ENCODE measurements at places on chromosomes 5 and 9.

- DNase-seq, result no peak
Observed at GRCh38 chr5:80761176-80761575, 106.4 kb upstream of the DHFR start.

DNA sequence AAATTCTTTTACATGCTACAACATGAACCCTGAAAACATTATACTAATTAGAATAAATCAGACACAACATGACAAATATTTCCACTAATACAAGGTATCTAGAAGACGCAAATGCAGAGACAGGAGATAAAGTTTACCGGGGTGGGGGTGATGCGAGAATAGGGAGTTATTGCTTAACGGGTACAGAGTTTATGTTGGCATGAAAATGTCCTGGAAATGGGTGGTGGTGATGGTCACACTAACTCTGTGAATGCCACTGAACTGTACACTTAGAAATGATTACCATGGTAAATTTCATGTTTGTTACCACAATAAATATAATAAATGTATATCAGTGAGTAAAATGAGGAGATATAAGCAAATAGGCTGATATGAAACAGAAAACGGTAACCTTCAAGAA is 132.7 kb downstream of the DCP2 start:
- DNase-seq, result no peak

DNA sequence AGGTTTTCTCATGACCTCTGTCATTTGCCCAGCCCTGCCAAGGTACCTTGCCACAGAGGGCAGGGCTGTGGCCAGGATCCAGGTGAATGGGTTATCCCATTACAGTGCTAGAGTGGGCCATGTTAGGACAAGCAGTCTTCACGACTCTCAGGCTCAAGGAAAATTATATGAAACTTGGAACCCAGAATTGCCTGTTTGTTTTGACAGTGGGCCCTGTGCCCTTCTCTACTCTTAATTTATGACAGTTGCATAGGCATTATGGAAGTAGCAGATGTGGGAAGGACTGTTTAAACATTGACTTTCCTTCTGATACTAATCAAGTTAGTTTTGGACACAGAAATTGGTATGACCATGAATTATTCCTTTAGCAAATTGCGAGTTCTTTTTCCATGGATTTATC is 41.7 kb downstream of the ITGA2 start:
- DNase-seq, result no peak

GRCh38 chr9:9286001-9286400 is 1326.8 kb downstream of the PTPRD start:
- no peak for DNase-seq

DNA sequence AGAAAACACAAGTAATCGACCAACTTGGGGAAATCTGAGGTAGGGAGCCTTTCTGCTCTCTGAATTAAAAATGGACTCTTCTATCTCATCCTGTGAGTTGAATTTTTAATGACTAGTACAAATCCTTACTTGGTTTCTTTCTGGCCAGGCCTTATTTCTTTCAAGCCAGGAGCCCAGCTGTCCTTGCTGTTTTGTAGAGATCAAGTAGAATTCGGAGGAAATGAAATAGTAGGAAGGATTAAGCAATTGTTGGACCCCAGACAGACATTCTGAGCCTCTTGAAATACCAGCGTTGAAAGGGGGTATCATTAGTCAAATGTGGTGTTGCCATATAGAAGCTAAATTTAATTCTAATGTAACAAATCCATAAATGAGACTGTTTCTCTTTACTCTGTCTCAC is 53.7 kb upstream of the SMIM15 start:
- no peak for DNase-seq

GRCh38 chr9:117273612-117274011 is 141.2 kb downstream of the ASTN2 start:
- no peak for DNase-seq

DNA sequence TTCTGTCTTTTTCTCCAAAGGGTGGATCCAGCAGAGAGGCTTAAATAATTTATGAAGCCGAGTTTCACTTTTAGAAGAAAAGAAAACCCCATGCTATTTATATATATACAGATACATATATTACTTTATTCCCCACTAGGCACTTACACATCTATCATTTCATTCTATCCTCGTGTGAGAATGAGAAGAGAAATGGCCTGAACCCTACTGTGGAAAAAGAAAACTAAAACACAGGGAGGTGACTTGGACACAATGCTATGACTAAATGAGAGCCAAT is 195.2 kb downstream of the NR3C1 start:
- DNase-seq, result no peak

GRCh38 chr9:120919843-120920805 is 6.5 kb downstream of the TRAF1 start:
- DNase-seq, result no peak
